ENCODE measurements at places on chromosomes 7 and 10.

GRCh38 chr7:102916881-102917280 is 4.1 kb downstream of the LRRC17 start:
- no peak for DNase-seq

- no peak for DNase-seq
These were observed 170.6 kb downstream of the FZD1 start for GRCh38 chr7:91434836-91435235.

GRCh38 chr10:128029290-128029651 is 97.0 kb downstream of the MKI67 start:
- no peak for DNase-seq

DNA sequence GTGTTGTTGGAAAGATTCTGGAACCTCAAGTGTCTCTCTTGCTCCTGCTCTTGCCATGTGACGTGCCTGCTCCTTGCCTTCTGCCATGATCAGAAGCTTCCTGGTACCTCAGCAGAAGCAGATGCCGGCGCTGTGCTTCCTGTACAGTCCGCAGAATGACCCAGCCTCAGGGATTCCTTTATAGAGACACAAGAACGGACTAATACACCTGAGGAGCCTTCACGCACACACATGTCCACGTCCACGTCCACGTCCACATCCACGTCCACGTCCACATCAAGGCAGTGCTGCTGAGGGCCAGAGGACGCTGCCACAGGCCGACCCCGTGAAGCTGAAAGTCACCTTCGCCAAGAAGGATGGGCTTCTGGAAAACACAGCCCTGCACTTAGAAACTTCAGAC is 190.1 kb downstream of the MAD1L1 start:
- no peak for DNase-seq

DNA sequence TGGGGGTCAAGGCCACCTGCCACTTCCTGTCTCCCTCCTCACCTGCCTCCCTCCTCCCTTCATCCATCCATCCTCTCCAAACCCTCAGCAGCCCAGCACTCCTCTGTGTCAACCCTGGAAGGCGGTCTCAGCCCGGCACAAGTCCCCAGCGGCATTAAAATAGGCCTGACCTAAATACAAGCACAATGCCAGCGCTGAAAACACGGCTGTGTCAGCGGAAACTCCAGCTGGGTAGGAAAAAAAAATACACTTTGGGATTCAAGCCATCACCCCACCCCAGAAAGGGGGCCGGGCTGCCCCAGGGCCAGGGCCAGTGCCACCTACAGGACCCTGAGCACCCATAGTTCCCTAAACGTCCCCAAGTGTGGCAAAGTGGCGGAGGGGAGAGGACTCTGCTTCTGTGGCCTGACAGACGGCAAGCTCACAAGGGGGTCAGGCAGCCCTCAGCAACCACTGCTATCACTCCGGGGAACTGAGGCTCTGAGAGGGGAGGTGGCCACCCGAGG is 22.7 kb upstream of the GTF2IRD1 start:
- DNase-seq, result no peak

DNA sequence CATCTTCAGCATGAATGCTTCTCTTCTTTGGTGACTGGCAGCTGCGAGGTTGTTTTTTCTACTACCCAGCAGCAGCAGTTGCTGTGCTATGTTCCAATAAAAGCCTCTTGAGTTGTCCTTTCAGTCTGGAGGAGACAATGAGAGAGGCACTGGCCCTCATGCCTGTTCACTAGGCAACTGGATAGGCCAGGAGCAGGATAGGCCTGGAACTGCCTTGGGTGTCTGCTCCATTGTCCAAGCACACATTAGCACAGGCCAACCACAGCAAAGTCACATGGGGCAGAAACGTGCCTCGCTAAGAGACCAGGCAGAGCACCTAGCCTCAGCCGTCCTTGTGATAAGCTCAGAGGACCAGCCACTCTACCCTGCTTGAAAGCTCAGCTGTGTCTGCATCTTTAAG is 76.9 kb upstream of the PDCD4 start:
- no peak for DNase-seq

DNA sequence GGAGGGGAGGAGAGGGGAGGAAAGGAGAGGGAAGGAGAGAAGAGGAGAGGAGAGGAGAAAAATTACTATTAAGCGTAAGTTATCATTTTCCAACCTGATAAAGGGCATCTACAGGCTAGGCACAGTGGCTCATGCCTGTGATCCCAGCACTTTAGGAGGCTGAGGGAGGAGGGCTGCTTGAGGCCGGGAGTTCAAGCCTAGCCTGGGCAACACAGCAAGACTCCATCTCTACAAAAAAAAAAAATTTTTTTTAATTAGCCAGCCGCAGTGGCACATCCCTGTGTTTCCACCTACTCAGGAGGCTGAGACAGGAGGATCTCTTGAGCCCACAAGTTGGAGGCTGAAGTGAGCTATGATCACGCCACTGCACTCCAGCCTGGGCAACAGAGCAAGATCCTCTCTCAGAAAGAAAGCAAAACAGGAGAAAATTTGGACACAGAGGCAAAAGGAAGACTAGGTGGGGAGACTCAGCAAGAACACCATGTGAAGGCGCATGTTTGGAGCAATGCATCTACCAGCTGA is 35.2 kb upstream of the GTF2I start:
- DNase-seq, result no peak

GRCh38 chr7:1563981-1564602 is 5.7 kb downstream of the PSMG3 start:
- no peak for DNase-seq

DNA sequence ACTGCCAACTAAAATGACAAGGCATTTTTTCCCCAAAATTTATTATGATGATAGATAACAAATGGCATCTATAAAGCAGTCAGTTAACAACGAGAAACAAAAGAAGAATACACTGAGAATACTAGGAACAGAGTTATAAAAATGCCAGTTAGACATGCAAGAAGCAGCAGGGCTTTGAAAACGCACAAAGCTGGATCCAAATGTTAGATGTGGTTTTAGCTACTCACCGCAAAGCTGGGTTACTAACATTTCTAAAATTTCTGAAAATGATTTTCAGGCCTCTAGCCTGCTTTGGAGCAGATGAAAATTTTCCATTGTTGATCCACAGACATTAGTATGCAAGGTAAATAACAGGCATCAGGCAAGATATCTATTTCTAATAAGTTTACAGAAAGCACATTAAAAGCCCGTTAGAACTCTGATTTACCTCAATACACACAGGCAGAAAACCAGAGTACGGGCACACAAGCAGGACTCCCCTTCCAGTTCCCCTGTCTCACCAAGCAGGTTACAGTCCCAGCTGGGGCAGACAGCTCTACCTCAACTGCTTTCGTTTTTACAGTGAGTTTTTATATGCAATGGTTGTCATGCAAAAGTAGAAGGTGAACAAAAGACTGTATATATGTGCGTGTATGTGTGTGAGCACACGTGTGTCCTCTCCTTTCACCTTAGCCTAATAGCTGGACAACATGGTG is 37.9 kb downstream of the GLI3 start:
- DNase-seq, result no peak

DNA sequence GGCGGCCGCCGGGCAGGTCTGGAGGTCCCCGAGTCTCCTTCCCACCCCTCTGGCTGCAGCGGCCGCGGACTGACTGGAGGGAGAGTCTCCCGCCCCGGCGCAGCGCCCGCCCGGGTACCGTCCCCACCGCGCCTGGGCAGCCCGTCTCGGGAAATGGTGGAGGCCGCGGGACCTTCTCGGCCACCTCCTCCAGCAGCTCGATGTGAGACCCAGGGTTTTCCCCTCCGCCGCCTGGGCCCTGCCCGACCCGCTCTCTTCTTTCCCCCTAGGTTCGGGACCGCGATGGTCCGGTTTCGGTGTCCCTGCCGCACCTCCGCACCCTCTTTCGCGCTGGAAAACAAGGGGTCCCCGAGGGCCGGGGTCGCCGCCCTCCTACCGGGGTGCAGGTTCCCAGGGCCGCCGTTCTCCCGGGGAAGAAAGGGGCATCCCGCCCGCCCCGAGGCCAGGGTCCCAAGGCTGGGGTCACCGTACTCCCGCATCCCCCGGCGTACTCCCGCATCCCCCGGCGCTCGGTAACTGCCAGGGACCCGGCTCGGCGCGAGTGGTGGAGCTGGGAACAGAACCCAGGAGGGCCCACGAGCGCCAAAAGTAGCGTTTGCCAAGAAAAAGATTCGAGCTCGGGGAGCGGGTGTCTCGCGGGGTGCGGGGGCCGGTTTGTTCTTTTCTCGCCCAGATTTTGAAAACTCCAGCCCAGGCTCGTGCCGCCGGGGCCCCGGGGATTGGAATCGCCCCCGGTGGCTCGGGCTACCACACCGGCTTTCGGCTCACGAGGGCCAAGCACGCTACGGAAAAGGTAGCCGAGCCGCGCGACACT is 3.4 kb downstream of the TNRC18 start:
- DNase-seq, result no peak

DNA sequence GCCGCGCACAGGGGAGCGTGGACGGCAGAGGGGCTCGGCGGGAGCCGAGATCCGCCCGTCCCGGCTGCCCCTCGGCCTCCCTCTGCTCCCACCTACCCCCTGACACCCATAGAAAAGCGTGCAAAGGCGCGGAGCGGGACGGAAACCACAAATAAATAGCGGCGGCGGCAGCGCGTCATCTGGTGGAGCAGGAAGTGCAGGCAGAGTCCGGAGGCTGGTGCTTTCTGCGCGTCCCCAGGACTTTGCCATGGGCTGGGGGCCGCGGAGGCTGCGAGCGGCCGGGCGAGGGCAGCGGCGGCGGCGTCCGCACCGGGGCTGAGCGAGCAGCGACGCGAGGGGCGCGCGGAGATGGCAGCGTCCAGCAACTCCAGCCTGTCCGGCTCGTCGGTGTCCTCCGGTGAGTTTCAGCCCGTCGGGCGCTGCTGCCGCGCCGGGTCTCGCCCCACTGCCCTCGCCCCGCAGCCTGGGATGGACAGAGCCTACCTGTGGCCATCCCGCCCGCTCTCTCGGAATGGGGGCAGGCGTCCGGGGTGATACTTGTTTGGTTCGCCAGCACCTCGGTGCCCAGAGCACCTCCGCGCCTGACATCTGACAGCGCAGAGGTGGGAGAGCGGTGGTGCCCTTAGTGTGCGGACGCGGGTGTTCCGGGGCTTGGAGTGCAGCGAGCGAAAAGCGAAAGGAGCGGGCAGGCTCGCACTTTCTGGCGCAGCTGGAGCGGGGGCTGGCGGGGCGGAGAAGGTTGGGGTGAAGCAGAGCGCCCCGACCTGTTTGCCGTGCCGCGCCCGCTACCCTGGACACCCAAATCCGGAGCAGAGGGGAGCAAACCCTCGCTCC is at the start of gene CHN2:
TSS of gene CHN2 (plus strand) at position 182 of the 834 bp plus-strand sequence.
- no peak for DNase-seq
